ENCODE measurements at places on chromosomes 5 and 9.

- DNase-seq, result peak; percentile 73
Measured at GRCh38 chr5:343461-344401, 22.2 kb downstream of the AHRR start.

- DNase-seq, result no peak
Measured at GRCh38 chr5:181170237-181170825, 22.9 kb downstream of the OR2V2 start.

- DNase-seq, result no peak
Measured at GRCh38 chr5:10222326-10222725, 27.4 kb downstream of the ATPSCKMT start.

GRCh38 chr5:7882926-7883325, 14.0 kb downstream of the MTRR start:
- no peak for DNase-seq

GRCh38 chr9:126631254-126631653, 17.5 kb downstream of the LMX1B start:
- no peak for DNase-seq

DNA sequence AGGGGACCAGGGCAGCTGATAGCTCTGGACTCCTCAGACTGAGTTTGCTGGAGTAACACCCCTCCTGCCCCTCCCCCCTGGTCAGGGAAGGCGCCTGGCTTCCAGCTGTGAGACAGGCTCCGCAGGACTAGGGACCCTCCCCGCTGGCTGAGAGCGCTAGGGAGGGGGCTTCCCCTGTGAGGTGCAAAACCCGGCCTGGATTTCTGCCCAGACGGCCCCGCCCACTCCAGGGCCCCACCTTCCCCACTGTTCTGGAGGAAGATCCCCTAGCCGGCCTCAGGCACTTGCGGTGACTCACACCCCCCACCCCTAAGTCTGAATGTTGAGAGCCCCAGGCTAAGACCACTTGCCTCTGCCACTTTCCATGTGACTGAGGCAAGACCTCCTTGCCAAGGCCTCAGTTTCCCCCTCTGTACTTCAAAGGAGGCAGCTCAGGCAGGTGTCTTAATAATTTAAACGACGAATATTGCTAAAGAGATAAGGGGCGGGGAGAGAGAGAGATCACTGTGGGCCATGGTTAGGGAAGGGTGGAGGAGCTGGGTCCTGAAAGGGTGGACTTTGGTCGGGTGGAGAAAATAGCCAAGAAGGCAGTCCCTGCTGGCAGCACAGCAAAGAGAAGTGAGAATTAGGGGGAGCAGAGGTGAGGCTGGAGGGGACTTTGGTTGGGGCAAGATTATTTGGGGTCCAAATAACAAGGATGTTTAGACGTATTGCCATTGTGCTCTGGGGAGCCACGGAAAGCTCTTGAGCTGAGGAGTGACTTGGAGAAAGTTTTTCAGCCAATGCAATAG, 1.0 kb upstream of the DAB2IP start:
- peak; percentile 76 for DNase-seq

GRCh38 chr5:133340002-133340755, 272.2 kb downstream of the FSTL4 start:
- no peak for DNase-seq

GRCh38 chr5:148830211-148830610, 3.8 kb downstream of the ADRB2 start:
- DNase-seq, result no peak

- DNase-seq, result no peak
Measured at GRCh38 chr5:166834246-166834645, 1457.2 kb upstream of the WWC1 start.

DNA sequence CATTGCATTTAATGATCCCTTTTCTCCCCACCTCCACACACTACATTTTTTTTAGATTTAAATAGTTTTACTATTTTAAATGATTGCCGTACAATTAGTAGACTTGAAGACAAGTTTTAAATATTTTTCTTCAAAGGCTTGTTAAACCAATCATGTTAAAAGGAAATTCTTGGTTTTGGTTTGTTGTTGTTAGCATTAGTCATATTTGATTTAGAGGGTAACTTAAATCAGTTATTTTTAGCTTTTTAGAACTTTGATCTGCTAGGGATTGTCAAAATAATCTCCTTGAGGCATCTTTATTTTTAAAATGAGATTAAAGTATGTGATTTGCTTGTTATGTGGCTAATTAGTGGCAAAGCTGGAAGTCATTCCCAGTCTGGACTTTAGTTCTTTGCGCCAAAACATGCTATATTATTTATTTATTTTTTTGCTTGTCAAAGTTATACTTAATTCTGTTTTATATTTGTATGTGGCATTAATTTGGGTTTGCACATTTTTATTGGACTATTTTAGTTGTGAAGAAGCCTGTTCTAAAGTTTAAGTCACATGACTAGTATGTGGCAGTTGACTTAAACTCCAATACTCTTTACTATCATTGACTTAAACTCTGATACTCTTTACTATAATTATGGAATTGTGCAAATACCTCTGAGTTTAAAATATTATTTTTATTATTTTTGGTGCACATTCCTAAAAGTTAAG, 14.7 kb downstream of the ITGA1 start:
- DNase-seq, result no peak

GRCh38 chr5:178244576-178244975, 12.0 kb upstream of the PHYKPL start:
- DNase-seq, result no peak

DNA sequence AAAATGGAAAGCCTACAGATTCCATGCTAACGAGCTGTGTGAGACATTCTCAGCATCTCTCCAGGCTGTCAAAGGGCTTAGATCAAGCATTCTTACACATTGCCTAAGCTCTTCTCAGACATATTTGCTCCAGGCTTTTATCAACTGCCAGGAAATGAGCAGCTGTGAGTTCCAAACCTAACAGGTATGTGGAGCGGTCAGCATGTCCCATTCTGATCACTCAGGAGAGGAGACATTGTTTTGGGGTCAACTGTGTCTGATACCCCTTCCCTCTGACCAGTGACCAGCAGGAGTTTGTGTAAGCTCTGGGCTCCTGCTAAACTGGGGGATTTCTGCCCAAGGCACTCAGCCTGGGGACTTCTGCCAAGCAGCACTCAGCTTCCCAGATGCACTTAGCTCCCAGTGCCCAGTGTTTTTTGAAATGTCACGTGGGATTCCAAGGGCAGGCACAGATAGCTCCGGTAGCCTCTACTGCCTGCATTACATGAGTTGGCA, 229.1 kb downstream of the SEC61B start:
- no peak for DNase-seq
